NCI-H187 (cell line): ENCODE measurements at places on chromosomes 13 and 19.
A peak's percentile ranks its signal among the peaks of the same experiment; 100 is the strongest.

GRCh38 chr19:13195678-13196077 lies 45.5 kb downstream of the IER2 start:
- DNase-seq: no peak

- DNase-seq: peak; percentile 78
Observed at GRCh38 chr19:49930483-49931011, 1.2 kb upstream of the NUP62 start.

- DNase-seq: no peak
Observed at GRCh38 chr13:110425444-110425780, 118.3 kb downstream of the COL4A2 start.

DNA sequence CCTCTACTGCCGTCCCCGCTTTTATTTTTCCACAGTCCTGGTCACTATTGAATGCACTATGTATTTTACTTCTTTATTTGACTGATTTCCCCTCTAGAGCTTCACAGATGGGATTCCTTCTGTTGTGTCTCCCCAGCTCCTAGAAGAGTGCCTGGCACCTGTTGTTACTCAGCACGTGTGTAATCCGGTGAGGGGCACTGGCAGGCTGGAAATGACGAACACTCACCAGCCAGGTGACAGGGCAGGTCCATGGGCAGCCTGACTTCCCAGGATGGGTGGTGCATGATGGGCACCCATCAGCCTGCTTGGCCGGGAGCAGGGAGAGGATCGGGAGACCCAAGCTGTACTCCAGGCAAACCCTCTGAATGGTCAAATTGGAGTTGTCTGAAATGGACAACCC lies 67.2 kb downstream of the CEBPG start:
- DNase-seq: no peak
